AG09319 (cell line): ENCODE measurements at places on chromosomes 2 and 18.

DNA sequence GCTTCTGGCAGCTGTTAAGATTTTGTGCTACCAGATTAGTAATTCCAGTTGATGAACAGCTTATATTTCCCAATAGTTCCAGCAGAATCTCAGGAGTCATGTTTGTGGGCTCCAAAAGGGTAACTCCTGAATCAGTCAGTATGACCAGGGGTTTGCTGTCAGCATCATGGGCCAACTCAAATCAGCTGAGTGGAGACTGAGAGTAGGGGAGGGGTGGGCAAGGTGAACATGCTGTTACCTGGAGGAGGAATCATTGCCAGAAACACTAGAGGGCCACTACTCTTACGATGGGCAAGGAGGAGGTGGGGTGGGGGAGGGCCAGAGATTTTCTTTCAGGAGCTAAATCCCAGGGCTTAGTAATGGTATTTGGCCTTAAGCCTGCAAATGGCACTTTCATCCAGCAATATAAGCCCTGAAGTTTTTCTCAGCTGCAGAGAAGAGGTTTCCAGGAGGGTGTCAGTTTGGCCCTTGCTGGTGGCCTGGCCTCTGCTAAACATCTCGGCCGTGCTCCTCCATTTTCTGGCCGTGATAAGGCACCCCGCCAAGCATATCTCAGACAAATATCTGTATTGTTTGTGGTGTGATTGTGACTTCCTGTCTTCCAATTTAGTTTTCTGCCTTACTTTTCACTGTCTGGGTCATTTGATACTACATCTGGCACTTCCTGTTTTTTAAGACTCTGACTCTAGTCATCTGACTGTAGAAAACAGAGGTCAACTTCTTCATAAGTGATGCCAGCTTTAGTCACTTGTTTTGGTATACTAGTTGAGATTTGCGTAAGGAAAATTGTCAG is 120.5 kb upstream of the CXCR4 start:
- no peak for DNase-seq

DNA sequence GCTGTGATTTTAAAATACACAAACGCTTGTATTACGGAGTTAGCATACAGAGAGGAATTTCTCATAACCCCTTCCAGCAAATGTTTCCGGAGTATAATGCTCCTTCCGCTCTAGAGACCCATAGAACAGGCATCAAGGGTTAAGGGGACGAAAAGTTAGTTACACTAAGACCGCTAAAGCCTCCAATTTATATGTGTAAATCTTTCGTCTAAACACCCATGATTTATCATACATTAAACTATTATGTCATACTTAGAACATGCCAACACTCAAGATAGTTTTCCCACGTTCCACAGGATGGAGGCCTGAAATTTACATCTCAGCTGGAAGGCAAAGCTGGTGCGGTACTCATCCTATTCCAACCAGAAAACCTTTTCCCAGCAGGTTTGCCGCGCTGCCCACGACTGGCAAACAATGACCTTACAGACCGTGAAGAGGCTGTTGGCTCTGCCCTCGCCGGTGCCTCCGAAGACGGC is 650 bp downstream of the ORMDL1 start:
- no peak for DNase-seq

DNA sequence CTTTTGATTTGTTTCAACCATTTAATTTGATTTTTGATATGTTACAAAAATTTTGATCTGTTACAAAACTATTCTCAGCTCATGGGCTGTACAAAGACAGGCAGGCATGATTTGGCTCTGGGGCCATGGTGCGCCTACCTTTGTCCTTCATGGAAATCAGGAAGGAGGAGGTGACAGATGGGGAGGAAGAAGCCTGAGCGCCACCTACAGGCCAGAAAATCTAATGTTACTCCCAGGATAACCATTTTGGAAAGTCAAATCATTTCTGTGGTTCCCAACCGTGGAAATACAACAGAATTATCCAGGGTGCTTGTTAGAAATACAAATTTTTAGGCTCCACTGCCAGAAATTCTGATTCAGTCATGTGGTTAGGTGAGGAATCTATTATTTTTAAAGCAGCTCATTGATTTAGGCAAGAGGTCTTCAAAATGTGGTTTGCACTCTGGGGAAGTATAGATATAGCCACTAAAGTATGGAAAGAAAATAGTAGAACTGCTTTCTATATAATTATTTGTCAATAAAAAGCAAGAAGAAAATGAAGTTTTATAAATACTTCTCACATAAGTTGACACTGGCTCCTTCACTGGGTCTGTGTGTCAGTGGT is 93.9 kb downstream of the EVA1A start:
- no peak for DNase-seq

GRCh38 chr18:62848946-62849345 is 133.6 kb downstream of the PHLPP1 start:
- DNase-seq, result no peak

GRCh38 chr2:168365094-168365621 is 90.9 kb upstream of the CERS6 start:
- no peak for DNase-seq

DNA sequence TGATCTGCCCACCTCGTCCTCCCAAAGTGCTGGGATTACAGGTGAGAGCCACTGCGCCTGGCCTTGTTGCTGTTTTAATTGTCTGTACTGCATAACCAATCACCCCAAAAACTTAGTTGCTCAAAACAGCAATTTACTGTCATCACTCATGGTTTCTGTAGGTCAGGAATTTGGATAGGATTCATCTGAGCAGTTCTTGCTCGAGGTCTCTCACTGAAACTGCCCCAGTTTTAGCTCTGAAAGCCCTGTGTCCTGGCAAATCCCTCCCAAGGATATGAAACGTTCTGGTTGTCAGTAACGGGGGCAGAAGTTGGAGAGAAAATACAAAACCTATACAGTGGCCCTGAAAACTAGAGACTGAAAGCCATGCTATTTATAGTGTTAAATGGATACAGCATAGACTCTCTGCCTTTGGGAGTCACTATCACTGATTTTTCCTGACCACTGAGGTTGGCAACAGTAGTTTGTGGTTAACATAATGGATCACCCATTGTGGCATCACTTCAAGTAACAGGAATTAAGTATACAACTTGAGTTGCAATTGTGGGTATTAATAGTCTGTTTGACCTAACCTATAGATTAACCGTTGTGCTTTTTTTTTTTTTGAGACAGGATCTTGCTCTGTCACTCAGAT is 27.2 kb upstream of the ERICH2 start:
- DNase-seq, result no peak

- DNase-seq, result peak; percentile 52
Measured at GRCh38 chr18:58793361-58793760, 71.3 kb upstream of the ZNF532 start.

DNA sequence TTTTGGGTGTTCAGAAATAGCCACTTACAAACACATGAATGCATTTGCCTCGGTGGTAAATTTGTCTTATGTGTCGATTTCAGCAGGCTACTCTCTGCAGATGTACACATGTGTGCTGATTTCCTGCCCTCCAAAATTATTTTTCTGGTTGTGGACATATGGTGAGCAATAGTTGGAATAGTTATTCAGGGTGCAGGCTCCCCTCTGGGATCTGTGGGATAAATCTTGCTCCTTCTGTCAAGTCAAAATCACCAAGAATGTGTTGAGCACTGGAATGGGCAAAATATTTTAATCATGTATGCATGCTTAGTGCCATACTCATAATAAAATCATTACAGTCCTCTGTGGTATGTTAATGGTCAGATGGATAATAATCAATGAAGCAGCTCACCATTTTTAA is 684.5 kb downstream of the BCL11A start:
- DNase-seq, result no peak

GRCh38 chr2:168915441-168916330 is 14.6 kb downstream of the G6PC2 start:
- no peak for DNase-seq

DNA sequence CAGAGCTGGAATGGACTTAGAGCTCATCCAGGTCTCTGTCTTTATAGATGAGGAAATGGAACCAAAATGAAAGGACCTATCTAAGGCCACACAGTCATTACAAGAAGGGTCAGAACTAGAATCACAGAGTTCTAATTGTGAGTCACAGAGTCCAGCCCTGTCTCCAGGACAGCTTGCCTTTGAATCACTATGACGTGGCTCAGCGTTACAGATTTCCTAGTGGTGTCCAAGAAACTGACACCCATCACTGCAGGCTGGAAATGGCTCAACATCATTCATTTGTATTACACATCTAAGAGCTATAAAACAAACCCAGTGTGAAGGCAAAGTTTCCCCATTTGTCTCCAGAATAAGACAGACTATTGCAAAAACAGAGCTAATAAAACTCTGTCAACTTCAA is 164.3 kb upstream of the SIX2 start:
- peak; percentile 85 for DNase-seq

- no peak for DNase-seq
Measured at GRCh38 chr2:207515671-207516070, 14.1 kb upstream of the CREB1 start.

- no peak for DNase-seq
Measured at GRCh38 chr2:237701033-237701858, 73.9 kb downstream of the LRRFIP1 start.

DNA sequence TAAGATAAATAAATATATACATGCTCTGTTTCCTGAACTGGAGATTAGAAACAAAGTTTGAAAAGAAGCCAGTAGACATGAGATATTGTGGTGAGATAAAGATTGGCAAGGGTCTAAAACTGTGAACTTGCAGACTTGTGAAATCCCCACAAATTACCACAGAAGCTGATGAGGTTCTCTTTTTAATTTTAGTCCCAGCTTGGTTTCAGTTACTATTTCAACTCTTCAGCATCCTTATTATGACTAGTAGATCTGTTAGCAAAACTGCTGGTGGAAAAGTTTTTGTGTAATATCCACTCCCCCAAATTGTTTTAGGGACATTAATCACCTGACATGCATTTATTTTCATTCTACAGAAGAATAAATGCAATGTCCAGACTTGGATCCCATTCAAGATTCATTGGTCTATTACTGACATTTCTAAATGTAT is 20.8 kb downstream of the RASGRP3 start:
- DNase-seq, result no peak

DNA sequence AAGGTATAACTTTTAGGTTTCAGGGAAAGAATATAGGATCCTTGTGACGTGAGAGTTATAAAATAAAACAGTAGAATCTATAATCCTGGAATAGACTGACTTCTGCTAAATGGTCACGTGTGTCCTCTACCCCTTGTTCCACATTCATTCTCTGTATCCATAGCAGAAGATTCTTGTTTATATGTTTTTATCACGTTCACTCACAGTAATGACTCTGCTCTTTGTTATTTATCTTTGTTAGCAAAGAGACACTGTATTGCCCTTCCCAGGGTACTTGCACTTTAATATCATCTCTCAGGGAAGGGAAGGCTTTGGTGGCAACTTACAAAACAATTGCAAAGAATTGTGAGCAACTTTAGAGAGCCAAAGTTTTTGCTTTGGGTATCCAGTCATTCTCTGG is 206.2 kb upstream of the LRRTM1 start:
- no peak for DNase-seq

DNA sequence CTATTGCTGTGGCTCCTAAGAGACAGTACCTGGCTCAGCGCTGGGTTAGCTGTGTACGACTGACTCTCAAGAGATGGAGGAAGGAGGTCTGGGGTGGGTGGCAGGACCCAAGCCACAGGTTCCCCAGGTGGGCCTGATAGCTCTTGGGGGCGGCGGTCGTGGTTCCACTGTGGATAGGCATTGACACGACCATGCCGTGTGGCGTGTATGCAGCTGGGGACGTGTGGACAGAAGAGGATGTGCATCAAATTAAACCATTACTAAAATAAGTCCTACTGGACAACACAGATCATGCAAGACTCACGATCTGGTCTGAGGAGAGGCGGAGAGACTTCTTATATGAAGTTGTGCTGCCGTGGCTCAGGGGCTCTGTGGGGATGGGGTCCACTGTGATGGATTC is 78.1 kb downstream of the EMILIN2 start:
- no peak for DNase-seq

GRCh38 chr2:101733257-101733993 is 35.9 kb downstream of the MAP4K4 start:
- no peak for DNase-seq

DNA sequence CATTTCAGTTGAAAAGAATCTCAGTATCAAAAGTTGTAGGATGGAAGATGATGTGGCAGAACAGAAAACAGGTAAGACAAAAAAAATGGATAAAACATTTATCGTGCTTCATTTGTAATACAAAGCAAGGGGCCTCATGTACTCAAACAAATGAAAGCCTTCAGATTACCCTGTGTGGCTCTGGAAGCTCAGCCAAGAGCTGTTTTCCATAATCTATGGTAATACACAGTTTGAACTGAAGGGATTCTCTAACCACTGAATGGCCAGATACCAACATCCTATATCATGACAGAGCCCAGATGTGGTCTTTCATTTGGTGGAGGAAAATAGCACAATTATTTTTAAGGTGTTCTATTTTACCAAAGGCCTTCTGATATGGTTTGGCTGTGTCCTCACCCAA is 272.1 kb upstream of the RND3 start:
- no peak for DNase-seq

DNA sequence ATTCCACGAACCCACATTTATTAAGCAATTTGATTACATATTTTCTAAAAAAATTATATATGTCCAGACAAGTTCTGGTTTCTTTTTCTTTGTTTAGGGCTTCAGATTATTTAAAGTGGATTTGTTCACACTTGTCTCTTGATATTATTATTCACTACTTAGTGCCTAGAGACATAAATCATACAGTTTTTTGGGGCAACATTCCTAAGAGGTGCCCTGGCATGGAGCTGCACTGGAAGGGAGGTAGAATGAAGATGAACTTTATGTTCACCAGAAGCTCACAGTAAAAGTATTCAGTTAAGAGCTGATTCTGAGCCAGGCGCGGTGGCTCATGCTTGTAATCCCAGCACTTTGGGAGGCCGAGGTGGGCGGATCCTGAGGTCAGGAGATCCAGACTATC is 762.7 kb upstream of the TMEFF2 start:
- DNase-seq, result no peak

- no peak for DNase-seq
Measured at GRCh38 chr18:30469091-30469490, 573.5 kb downstream of the DSC3 start.

DNA sequence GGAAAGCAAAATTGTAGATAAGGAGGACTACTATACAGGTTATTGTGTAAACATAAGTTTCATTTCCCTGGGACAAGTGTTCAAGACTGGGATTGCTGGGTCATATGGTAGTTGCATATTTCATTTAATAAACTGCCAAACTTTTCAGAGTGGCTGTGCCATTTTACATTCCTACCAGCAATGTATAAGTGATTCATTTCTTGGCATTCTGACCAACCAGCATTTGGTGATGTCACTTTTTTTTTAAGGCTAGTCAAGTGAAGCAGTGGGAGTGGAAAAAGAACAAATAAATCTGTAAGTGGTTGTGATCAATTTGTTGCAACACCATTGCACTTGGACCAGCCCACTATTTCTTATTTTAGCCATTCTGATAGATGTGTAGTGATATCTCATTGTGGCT is 5.2 kb upstream of the CHCHD5 start:
- DNase-seq, result peak; percentile 49
